ENCODE measurements at places on chromosomes 2 and 18.

DNA sequence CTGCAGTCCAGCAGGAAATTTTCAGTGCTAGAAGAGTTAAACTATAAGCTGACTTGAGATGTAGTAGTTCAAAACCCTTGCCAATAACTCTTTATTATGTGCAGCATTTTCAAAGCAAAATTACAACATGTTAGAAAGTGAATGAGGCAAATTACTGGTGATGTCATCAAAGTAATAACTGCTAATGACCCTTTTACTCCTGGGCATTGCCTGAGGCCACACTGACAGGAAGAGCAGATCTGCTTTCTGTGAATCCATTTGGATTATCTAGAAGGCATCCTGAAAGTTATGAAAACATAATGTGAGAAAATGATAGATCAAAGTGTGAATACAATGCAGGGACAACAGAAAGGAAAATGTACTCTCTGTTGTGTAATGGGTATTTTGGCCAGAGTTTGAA, 139.6 kb upstream of the TRIB2 start:
- no peak for DNase-seq

- DNase-seq = no peak
Observed at GRCh38 chr2:223050900-223051504, 988 bp upstream of the KCNE4 start.

DNA sequence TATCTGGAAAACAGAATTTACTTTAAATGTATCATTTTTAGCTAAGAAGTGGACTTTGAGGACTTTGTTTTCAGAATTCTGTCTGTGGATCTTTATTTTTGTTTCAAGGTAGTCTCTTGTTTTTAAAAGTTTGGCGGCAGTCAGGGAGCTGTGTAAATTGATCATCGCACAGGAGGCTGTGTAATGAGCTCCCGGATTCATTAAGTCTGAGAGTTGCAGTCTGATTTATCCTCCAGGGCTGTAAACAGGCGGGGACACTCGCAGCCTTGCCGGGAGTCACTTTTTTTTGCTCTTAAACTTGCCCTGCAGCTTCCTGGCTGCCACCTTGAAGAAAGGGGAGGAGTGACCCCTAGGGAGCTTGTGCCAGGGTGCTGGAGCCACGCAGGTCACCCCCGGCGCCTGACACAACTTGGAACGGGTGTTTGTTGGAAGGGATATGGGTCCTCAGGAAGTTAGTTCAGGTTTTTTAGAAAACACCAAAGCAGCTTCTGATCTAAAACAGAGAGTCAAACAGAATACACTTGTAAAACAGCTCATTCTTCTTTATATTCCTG, 76.2 kb downstream of the DCDC2C start:
- DNase-seq = no peak

GRCh38 chr2:54728669-54729120, 5.2 kb downstream of the EML6 start:
- DNase-seq = no peak

DNA sequence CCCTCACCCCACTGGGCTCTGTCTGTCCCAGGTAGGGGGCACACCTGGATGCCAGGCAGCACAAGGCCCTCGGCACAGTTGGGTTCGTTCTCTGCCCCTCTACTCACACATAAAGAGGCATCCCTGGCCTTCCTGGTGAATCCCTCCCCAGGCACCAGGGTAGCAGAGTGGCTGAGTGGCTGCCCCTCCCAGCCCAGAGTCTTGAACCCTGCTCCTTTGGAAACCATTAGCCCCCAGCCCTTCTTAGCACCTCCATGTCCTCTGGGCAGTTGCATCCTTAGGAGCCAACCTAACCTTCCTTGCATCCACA, 2.0 kb downstream of the GPC1 start:
- DNase-seq = no peak

- DNase-seq = no peak
Observed at GRCh38 chr18:59340817-59341216, 18.2 kb downstream of the LMAN1 start.

DNA sequence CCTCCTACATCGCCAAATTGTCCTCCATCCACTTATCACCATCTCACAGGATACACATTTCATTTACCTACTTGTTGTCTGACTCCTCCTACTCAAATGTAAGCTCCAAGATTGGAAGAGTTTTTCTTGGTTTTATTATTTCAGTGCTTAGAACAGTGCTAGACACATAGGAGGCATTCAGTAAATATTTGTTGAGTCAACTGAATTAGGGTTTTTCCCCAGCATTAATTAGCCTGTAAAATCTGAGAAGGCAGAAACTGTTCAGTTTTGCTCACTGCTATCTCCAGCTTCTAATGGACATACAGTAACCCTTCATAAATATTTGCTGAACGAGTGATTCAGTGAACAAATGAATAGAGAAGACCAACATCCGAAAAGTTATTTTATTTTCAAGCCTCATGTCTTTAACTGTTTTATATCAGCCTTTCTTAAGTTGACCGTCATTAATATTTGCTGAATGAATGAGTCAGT, 800 bp downstream of the TTC21B start:
- DNase-seq = no peak

- DNase-seq = no peak
Observed at GRCh38 chr2:120384486-120385354, 38.8 kb downstream of the INHBB start.

DNA sequence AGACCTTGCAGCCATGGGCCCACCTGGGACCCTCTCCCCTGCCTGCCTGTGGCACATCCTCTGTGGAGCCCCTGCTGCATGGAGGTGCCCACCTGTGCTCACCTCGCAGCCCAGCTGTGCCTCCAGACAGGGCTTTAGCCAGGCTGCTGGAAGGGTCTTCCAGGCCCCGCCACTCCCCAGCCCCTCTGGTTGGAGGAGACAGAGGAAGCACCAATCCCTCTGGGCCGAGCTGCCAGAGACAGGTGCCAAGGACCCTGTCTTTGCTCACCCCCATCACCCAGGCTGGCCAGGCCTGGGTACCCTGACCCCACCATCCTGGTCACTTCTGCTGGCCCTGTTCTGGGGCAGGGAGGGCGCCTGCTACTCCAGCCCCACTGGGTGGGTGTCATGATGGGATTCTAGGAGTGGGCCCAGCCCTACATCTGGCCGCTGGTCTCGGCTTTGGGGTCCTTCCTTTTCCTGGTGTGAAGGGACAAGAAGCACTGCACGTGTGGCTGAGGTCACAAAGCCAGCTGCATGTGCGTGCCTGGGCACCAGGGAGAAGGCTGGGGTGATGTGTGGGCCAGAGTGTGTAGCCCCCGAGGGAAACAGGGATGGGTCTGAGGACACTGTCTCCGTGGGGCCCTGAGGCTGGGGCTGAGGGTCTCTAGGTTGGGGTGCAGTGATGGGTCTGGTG, 9.3 kb upstream of the NEU4 start:
- DNase-seq = no peak

DNA sequence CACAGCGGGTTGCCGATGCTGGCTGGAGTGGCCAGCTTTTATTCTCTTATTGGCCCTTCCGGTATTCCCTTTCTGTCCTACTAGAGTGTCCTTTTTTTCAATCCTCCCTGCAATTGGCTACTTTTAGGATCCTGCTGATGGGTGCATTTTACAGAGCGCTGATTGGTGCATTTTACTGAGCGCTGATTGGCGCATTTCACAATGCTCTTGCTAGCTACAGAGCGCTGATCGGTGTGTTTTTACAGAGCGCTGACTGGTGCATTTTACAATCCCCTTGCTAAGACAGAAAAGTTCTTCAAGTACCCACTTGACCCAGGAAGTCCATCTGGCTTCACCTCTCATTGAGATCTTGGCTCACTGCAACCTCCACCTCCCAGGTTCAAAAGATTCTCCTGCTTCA, 44.4 kb upstream of the SPRED2 start:
- DNase-seq = no peak

- DNase-seq = no peak
Observed at GRCh38 chr2:207265869-207266268, 100.1 kb upstream of the KLF7 start.

- DNase-seq = no peak
Observed at GRCh38 chr18:23063502-23063901, 71.8 kb upstream of the CABLES1 start.
